ENCODE measurements at places on chromosomes 2 and 18.

DNA sequence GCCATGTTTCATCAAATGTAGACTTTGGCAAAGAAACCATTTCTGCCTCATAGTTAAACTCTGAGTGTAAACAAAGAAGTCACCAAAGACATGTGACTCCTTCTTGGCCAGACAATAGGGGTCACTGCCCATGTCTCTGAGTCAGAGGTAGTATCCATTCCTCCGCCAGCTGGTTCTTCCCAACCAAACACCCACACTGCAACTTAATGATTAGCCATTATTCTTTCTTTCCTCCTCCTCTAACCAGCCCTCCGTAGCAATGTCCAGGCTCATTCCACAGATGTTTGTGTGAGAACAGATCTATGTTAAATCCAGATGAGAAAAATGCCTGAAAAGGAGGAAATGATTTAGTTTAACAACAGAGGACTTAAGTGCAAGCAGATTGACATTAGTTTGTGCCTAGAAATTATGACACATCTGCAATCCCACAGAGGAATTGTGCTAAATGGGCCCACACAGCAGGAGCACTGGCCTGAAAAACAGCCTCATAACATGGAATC lies 127.9 kb upstream of the SH3BP4 start:
- peak; percentile 94 for DNase-seq

DNA sequence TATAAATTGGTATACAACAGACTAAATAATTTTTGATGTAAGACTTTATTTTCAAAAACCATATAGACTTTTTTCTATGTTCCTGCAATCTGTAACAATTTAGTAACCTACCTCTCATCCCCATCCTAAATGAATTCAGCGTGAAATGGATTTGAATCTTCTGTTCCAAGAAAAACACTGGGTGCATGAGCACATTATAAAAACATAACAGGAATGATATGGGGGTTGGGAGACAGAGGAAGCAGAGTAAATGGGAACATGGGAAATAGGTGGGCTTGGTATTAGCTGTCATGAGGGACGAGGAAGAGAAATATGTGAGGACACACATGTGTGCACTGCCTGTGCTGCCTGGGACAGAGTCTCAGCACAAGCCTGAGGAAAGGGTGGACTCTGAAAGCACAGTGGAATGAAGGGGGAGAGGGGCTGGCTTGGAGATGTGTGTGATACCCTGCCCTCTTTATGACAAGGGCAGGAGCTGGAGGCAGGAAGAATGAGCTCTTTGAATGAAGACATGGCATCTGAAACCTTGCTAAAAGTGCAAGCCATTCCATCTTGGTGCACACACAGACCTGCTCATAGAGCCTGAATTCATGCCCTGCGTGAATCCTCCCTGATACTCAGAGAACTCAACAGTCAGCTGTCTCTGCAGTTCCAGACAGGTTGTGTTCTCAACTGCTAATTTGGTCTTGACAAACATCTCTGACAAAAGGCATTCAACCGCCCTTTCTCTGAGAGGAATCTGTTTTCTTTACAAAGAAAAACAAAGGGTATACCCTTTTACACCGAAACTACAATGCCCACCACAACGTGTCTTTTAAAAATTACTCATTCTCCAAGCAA lies 66.6 kb downstream of the EPB41L3 start:
- DNase-seq, result no peak

- no peak for DNase-seq
These were observed 23.1 kb downstream of the ID2 start for GRCh38 chr2:8704906-8705305.

GRCh38 chr2:112881217-112881985 lies 29.6 kb upstream of the IL37 start:
- DNase-seq, result peak; percentile 39

- DNase-seq, result no peak
These were observed 65.3 kb downstream of the WDPCP start for GRCh38 chr2:63522950-63523349.

GRCh38 chr2:226474131-226474530 lies 325.5 kb downstream of the IRS1 start:
- no peak for DNase-seq

GRCh38 chr2:175431101-175431946 lies 249.8 kb upstream of the ATP5MC3 start:
- no peak for DNase-seq

- DNase-seq, result no peak
These were observed 41.6 kb downstream of the LYPD6B start for GRCh38 chr2:149080099-149080498.

DNA sequence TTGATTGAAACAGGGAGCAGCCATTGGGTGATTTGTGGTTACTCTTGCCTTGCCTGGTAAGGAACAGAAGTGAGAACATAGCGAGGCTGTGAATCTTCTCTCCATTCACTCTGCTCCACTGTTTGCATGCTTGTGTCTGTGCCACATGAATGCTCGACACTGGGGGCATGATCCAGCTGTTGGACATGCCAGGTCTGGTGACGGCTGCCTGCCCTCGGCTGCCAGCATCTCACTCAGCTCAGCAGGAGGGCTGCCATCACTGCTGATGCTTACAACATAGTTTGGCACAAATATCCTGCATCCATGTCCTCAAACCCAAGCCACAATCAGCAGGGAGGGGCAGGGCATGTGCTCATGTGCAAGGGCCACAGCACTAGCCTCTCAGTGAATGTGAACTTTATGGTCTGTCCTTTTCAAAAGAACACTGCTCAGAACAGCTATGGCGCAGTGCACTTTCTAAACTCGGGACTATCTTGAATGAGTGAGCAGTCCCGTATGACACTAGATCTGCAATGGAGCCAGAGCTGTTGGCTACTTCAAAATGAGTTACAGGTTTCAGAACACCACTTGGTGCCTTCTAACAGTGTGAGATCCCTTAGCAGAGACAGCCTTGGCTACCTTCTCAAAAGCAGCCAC lies 126.3 kb downstream of the NRP2 start:
- no peak for DNase-seq

DNA sequence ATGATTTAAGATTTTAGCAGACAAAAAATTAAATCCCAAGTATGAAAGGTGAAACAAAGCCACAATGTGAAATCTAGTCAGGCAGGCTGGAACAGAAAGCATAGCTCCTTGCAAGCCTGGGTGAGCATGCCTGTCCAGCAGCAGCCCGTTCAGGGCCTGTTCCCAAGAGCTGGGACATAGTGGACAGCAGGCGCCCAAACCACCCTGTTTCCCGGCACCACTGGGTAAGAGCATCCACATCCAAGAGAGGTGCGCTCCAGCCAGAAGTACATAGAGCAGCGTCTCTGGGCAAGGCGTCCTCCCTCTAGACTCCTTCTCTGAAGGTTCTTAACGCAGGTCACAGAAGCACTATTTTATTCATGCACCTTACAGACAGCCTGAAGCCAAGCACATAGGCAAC lies 80.8 kb downstream of the DNER start:
- DNase-seq, result no peak

GRCh38 chr2:126154256-126154785 lies 501.6 kb upstream of the GYPC start:
- no peak for DNase-seq

GRCh38 chr2:188645986-188646385 lies 328.2 kb upstream of the COL3A1 start:
- peak; percentile 64 for DNase-seq

DNA sequence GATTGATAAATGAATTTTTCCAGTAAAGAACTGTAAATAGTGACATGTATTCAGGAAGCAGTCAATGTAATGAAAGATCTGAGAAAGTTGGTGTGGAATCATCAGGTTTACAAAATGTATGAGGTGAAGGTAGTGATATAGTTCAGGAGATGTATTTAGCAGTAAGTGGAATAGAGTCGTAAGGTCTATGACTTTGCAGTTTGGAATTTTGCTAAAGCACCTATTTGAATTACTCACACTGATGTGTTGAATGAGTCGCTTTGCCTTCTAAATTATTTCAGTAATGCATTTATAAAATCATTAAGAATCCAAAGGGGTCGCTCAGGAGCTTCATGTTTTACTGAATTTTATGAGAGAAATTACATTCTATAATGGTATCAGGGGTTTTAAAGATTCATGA lies 713.7 kb downstream of the DSC3 start:
- no peak for DNase-seq

DNA sequence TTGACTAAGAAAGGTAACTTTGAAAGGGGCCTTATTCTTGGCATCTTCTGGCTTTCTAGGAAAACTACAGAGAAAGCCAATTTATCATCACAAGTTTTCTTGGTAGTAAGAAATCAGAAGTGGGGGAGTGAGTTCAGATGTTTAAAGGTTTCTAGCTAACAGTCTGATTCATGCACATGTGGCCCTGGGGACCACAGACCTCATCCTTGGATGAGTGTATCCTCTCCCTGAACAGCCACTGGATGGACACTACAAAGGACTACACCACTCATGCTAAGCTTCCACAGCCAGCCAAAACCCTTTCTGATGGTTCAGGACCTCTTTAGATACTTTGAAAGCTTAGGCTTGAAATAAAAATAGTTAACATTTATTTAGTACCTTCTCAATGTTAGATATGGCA lies 218.3 kb upstream of the STK17B start:
- DNase-seq, result no peak

- no peak for DNase-seq
These were observed 53.8 kb downstream of the COL6A3 start for GRCh38 chr2:237359894-237360780.

GRCh38 chr2:36854241-36854640 lies 112.1 kb downstream of the STRN start:
- DNase-seq, result no peak

DNA sequence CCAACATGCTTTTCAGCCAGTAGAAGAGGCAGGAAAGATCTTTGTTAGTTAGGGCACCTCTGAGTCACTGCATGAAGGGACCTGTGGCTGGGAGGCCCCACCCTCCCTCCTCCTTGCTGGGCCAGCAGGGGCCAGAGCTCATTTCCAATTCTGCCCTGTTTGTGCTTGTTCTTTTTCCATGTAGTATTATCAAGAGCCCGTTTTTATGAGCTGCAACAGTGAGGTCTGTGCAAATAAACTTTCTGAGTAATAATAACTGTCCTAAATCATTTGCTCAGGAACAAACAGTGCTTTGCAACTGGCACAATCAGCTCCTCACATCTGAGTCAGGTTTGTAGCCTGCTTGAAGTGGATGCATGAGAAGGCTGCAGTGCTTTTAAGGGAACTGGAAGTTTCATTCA lies 128.0 kb downstream of the ARL4C start:
- DNase-seq, result no peak

GRCh38 chr2:52608030-52608429 lies 1159.6 kb upstream of the CHAC2 start:
- DNase-seq, result no peak

- no peak for DNase-seq
These were observed 55.7 kb downstream of the INO80C start for GRCh38 chr18:35441857-35442595.

GRCh38 chr18:12010187-12010802 lies 29.0 kb downstream of the IMPA2 start:
- DNase-seq, result no peak

GRCh38 chr2:20592106-20593071 lies 58.5 kb downstream of the HS1BP3 start:
- DNase-seq, result no peak

GRCh38 chr2:72605836-72606442 lies 219.9 kb downstream of the EXOC6B start:
- DNase-seq, result no peak

DNA sequence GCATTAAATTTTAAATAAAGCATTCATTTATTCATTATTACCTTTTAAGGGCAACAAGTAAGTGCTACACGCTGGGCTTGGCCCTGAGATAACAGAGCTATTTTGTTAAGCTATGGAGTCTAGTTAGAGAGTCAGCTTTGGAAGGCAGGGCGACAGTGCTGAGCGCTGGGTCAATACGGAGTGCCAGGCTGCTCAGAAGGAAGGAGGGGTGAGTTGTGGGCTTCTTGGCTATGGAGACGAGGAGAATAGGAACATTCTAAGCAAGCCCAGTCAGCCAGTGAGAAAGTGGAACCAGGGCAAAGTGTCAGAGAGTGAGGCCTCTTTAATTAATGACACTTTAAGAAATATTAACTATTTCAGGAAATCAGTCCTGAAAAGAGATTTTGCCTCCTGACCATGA lies 288.4 kb downstream of the LRRTM1 start:
- DNase-seq, result no peak

GRCh38 chr2:131103165-131103564 lies 2.0 kb upstream of the PLEKHB2 start:
- no peak for DNase-seq

- no peak for DNase-seq
These were observed 205.3 kb downstream of the ZFP36L2 start for GRCh38 chr2:43020990-43021669.

DNA sequence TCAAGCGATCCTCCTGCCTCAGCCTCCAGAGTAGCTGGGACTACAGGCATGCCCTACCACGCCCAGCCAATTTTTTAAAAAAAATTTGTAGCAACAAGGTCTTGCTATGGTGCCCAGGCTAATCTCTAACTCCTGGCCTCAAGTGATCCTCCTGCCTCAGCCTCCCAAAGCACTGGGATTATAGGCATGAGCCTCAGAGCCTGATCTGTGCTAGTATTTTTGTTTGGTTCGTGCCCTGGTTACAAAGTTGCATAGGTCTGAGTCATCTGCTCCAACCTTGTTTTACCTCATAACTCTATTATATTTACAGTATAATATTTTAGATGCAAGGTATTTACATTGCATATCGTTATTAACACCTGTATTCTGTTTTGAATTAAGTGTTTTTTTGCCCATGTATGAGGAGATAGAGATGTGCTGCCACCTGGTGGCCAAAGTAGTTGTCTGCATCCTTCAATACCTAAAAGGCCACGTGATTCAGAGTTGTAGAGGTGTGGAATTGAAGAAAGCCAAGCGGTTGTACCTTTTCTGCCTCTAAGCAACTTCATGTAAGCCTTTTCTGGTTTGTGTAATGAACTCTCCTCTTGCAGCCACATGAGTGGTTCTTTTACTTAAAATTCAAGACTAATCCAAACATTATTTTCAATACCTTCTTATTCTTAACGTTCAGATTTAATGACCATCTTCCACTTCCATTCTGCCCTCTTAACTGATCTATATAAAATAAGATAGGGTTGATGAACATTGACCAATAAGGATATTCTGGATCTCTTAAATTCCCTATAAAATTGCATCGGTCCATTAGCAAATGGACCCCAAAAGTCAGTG lies 19.9 kb upstream of the CABYR start:
- DNase-seq, result peak; percentile 31

GRCh38 chr2:10260130-10260529 lies 42.6 kb upstream of the HPCAL1 start:
- DNase-seq, result no peak

- DNase-seq, result no peak
These were observed 112.1 kb downstream of the DOCK10 start for GRCh38 chr2:224930124-224930523.

DNA sequence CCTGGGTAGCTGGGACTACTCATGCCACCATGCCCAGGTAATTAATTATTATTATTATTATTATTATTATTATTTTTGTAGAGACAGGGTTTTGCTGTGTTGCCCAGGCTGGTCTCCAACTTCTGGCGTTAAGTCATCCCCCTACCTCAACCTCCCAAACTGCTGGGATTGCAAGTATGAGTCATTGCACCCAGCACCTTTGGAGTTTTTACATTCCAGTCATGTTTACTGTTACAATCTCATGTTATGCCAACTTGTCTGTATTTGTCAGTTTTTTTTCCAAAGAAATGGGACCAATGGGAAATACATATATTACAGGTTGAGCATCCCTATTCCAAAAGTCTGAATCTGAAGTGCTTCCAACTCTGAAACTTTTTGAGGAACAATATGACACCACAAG lies 903.8 kb downstream of the SLC4A3 start:
- no peak for DNase-seq

- DNase-seq, result peak; percentile 55
These were observed 137.1 kb upstream of the CCDC68 start for GRCh38 chr18:55096263-55096951.
